ENCODE measurements at places on chromosomes 5 and 9.

GRCh38 chr5:79499640-79500273 lies 14.2 kb downstream of the HOMER1 start:
- DNase-seq, result no peak

DNA sequence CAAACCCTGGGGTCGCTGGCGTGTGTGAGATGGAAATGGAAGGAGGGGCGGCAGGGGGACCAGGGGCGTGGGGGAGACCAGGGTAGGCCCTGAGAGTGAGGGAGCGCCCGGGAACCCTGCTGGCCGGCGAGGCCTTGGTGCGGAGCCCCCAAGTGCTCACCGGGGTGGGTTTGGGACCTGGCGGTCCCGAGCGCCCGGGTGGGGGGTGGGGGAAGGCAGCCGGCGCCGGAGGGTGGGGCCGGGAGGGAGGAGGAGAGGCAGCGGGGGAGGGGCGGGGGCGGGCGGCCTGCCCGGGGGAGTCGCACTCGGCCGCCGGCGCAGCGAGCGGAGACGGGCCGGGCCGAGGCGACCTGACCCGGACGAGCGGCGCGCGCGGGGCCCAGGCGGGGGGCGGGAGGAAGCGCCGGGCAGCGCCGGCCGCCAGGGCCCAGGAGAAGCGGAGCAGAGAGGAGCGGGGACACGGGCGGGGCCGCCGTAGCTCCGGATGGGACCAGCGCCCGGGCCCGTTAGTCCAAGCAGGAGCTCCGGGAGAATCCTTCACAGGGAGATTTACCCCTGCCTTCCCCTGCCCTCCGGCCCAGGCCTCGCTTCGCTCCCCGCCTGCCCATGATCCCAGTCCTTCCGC lies at the start of gene NPR2:
Gene NPR2 (plus strand): TSS at position 295 of the 625 bp plus-strand sequence. CDS start 818 bp downstream, outside the sequence.
- no peak for DNase-seq

DNA sequence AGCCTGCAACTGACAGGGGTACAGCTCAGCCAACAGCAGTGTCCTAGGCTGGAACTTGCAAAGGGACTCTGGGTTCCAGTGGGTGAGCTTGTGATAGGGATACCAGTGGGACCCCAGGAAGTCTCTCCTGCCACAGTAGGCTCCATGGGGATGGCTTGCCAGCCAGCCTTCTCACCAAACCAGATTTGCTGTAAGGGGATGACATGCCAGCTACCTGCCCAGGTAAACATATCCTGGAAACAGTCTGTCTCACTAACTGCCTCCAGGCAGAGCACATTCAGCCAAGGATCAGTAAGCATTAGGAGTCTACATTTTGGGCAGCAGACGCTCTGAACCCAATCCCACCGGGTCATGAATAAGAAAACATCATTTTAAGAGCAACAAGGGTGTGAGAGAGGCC lies 49.9 kb downstream of the SIL1 start:
- no peak for DNase-seq

DNA sequence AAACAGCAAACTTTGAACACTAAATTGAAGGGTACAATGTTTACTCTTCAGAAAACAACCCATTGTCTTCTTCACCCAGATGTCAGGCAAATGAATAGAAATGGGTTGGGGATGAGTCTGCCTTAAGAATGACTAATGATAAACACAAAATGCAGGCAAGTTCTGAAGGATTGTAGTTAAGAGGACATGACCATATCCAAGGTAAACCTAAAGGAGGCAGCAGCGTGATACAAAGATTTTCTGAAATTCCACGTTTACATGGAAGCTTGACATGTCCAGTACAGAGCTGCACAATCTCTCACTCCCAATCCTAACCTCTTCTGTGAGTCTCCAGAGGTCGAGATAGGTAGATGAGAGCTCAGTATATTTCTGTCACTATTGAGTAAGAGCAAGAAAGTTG lies 1263.2 kb upstream of the CDH6 start:
- no peak for DNase-seq

DNA sequence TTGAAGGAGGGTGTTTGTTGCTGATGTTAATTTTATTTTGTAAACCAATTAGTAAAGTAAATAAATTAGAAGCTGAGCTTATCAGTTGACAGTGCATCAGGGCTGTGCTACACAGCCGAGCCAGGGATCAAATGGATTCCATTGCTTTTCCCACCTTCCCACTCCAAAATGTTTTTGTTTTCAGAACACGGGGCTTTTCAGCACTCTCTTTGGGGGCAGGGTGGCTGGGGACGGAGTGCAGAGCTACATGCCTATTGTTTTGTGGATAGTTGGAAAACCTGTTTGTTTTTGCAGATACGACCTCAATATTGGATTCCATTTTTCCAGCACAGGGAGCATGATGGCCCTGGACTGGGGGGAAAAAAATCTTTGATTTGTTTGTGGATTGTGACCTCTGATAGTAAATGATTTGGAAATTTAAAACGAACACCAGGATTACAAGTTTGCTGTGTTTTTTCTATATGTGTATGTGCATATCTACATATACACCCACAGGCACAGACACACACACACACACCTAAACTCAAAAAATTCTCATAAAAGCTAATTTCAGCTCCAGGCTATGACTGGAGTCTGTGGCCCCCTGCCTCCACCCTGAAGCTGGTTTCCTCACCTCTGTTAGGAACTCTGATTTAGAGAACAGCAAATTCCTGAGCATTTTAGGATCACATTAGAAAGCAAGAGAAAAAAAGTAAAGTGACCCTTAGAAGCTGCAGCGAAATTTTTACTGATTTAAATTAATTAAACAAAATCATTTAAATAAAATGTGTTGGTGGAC lies 371.7 kb upstream of the IRX2 start:
- no peak for DNase-seq

- DNase-seq, result no peak
These were observed 7.2 kb downstream of the MACROH2A1 start for GRCh38 chr5:135391869-135392255.

DNA sequence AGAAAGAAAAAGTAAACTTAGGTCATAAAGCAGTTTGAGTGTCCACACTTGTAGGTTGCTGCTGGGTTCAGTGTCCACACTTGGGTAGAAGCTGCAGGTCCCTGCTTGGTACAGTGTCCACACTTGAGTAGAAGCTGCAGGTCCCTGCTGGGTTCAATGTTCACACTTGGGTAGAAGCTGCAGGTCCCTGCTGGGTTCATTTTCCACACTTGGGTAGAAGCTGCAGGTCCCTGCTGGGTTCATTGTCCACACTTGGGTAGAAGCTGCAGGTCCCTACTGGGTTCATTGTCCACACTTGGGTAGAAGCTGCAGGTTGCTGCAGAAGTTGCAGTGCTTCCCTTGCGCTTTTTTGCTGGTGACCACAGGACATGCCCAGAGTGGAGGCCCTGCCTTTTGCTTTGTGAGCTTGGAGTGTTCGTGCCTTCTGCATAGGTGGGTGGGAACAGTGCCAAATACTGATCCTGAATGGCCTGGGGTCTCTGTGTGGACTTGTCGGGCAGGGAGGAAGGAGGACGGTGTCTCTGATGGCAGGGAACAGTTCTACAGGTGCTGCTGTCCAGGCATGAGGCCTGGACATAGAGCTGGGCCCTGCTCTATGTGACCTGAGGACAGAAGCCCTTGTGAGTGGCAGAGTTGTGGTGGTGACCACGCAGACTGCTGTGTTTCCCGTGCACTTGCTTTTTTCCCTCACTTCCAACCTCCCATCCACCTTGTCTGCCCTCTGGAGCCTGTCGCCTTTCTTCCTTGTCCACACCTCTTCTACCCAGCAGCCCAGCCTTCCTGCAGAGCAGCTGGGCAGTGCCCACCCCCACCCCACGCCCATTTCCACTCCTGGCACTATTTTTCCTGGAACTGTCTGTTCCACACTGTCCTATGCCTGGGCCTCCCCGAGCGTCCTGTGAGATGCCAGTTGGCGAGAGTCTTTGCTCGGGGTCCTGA lies 120.8 kb downstream of the EHMT1 start:
- no peak for DNase-seq
